Activated CD8-positive, alpha-beta memory T cell treated with anti-CD3 and anti-CD28 coated beads, Interleukin-2, amount 10 ng/mL, durations not matched to agents 7 days and 5 days (primary cell): ENCODE measurements at places on chromosomes 2 and 18.

GRCh38 chr2:47225061-47225783 lies 70.1 kb upstream of the STPG4 start:
- no peak for DNase-seq

- DNase-seq = peak; percentile 69
These were observed at the start of gene DPP4 for GRCh38 chr2:162073888-162074631. Gene DPP4, minus strand, starts transcription at chr2:162074215. Its CDS starts 234 bp downstream, at chr2:162073981.

DNA sequence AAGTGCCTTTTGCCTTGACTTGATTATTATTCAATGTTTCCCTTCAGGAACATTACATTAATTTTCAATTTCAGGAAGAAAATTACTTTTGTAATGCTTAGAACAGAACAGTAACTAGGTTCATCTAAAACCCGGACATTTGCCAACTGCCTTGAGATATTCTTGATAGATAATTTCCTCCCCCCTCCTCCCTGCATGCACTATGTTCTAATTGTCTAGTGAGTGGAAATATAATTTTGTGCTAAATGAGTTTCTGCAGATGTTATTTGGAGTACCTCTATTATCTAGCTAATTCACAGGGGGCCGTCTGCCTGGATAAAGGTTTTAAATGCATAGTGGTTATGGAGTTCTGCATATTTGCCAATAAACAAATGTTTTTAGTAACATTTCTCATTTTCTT lies 200.3 kb upstream of the SLC39A10 start:
- DNase-seq = no peak

- no peak for DNase-seq
These were observed 226.4 kb upstream of the ID2 start for GRCh38 chr2:8455236-8456150.

GRCh38 chr2:76861708-76862107 lies 660.5 kb downstream of the LRRTM4 start:
- DNase-seq = no peak

DNA sequence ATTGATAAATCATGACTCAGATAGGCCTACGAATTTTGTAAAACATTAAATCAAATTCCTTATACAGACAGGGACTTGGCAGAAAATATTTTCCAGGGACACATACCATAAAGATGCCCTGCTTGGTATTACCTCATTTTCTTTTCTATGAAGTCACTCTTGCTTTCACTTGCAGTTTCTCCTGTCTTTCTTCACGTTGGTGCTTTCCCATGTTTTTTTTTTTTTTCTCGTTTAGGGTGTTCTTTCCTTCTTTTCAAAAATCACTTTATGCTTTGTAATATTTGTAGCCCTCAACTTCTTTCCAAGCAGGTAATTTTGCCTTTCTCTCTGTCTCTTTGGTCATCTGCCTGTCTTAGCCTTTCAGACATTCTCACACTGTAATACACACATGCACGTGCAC lies 40.7 kb downstream of the CDC42EP3 start:
- no peak for DNase-seq

DNA sequence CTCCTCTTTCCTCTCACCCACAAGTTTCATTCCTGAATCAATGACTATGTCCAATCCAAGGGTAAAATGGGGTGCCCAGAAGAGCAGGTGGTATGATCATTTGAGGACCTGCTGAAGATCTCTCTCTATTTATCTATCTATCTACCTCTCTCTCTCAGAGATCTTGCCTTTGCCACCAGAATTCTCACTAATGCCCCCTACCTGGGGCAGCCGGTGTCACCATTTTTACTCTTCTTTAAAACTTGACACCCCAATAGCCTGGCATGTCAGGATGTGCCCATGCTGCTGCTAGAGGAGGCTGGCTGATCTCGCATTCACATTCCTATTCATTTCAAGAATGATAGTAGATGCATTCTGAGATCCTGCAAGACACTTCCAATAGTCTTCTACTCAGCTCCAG lies 24.3 kb upstream of the RPIA start:
- no peak for DNase-seq

GRCh38 chr2:48332286-48332685 lies 197.7 kb upstream of the STON1 start:
- DNase-seq = no peak

DNA sequence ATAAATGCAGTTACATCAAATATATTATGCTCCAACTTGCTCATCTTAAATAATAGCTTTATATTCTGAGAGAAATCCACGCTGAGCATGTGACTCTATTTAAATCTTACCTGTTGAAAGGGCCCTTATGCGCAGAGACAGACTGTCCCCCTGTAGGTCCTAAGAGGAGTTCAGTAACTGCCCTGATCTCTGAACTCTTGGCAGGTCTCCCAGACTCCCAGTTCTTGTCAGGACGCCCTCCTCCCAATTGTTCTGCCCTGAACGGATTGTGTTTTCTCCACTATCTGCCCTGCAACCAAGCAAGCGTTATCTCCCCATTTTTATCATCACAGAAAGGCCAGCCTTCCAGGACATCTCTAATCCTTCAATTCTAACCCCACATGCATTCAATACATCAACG lies 954.6 kb downstream of the TSN start:
- no peak for DNase-seq

GRCh38 chr18:62324181-62324828 lies 805 bp upstream of the TNFRSF11A start:
- DNase-seq = no peak

DNA sequence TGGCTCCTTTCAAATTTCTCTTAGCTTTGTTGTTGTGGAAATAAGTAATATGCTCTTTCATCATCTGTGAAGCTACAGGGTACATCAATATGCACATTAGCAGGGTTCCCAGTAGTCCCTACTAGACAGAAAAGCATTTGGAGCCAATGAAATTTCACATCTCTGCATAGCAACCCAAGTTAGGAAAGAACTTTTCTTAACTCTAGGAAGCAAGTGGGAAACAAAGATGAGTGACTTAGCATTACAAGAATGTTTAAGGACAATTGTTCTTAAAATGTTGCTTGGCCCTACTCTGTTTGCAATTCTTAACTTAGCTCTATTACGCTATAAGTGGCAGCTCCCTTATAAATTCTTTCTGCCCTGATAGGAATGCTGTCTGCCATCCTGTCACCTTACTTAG lies 39.6 kb downstream of the ZEB2 start:
- DNase-seq = no peak

DNA sequence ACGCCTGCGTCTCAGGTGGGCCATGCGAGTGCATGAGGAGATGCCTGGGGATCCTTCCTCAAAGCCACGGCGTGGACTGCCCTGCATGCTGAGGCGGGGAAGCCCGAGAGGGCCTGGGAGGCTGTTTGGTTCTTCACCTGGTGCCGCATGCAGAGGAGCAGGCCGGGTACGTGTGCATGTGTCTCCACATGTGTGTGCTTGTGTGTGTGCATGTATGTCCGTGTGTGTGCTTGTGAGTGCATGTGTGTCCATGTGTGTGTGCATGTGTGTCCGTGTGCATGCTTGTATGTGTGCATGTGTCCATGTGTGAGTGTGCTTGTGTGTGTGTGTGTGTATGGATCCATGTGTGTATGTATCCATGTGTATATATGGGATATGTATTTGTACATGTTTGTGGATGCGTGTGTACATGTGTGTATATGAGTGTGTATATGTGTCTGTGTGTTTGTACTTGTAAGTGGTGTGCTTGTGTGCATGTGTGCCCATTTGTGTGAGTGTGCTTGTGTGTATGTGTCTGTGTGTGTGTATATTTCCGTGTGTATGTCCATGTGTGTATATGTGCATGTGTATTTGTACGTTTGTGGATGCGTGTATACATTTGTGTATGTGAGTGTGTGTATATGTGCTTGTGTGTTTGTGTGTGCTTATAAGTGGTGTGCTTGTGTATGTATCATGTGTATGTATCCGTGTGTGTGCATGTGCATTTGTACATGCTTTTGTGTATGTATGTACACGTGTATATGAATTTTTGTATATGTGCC lies 79.0 kb downstream of the PTGR3 start:
- DNase-seq = peak; percentile 2

- no peak for DNase-seq
These were observed 21.5 kb upstream of the NABP1 start for GRCh38 chr2:191656391-191656790.

DNA sequence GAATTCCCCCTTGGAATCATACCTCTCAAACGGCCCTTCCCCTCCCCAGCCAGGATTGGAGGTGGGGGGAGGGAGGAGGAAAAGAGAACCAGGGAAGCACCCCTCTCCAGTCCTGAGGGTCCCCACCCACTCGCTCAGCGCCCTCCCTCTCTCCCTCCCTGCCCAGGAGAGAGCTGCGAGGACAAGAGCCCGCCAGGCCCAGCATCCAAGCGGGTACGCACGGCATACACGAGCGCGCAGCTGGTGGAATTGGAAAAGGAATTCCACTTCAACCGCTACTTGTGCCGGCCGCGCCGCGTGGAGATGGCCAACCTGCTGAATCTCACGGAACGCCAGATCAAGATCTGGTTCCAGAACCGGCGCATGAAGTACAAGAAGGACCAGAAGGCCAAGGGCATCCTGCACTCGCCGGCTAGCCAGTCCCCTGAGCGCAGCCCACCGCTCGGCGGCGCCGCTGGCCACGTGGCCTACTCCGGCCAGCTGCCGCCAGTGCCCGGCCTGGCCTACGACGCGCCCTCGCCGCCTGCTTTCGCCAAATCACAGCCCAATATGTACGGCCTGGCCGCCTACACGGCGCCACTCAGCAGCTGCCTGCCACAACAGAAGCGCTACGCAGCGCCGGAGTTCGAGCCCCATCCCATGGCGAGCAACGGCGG lies 14.4 kb downstream of the HOXD3 start:
- no peak for DNase-seq

DNA sequence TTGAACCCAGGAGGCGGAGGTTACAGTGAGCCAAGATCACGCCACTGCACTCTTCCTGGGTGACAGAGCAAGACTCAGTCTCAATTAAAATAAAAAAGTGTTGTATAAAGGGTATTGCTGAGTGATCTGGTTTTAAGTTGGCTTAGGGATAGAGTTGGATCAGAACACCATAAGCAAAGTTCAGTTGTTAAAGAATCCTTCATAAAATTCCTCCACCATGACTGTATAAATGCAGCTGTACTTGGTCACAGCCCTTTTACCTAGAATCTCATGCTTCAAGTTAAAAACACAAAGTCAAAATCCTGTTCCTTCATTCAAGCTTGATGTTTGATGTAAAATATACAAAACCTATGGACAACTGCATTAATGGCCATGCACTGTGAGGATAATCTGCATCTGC lies 33.4 kb upstream of the PNO1 start:
- DNase-seq = no peak

- no peak for DNase-seq
These were observed 797.0 kb downstream of the METTL4 start for GRCh38 chr18:1774261-1774660.

DNA sequence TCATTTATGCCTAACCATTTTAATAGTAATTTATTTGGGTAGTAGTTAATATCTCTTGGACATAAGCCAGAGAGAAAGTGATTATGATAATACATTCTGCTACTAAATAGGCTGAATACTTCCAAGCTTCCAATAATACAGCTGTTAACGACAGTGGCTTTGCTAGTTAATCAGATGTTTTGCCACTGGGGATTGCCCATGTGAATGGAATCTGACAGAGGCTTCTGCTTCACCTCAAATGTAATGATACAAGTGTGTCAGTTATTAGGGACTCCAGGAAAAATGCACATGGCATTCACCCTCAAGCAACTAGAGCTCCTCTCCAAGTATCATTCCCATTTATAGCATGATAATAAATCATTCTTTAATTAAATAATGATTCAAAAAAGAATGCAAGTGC lies 185.0 kb upstream of the TMEFF2 start:
- DNase-seq = no peak

GRCh38 chr2:60715561-60715960 lies 40.5 kb upstream of the PAPOLG start:
- no peak for DNase-seq

DNA sequence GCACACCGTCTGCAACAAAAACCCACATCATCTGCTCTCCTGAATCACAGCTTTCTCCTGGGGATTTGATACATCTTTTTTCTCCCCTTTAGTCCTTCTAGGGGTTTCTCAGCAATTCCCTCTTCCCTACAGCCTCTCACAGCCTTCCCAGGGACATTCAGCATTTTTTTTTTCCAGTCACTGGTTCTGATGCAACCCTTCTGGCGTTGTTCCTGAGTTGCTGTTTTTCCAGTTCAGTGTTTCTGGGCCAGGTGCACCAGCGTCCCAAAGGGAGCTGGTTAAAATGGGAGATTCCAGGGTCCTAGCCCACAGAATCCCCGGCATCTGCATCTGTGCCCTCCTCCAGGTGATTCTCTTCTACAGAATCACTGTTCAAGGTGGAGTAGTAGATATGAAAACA lies 36.1 kb downstream of the ADCY3 start:
- DNase-seq = no peak

- DNase-seq = no peak
These were observed 42.8 kb upstream of the FSIP2 start for GRCh38 chr2:185695711-185696235.

- no peak for DNase-seq
These were observed 24.3 kb downstream of the METTL8 start for GRCh38 chr2:171409436-171409971.

GRCh38 chr18:31497404-31497835 lies 557 bp upstream of the DSG2 start:
- no peak for DNase-seq
